ENCODE measurements at places on chromosomes 1 and 21. TPM values are rescaled to one million over a fixed set of nuclear protein-coding genes. Genes with fewer than 3 reads are reported as not detected.

- no peak for DNase-seq
These were observed 1.0 kb upstream of the EFNA1 start for GRCh38 chr1:155126556-155127104.

PODN gene
- polyA plus RNA-seq: 7.8 TPM

GRCh38 chr21:33308586-33309490, 15.9 kb upstream of the IFNAR1 start:
- no peak for DNase-seq

DNA sequence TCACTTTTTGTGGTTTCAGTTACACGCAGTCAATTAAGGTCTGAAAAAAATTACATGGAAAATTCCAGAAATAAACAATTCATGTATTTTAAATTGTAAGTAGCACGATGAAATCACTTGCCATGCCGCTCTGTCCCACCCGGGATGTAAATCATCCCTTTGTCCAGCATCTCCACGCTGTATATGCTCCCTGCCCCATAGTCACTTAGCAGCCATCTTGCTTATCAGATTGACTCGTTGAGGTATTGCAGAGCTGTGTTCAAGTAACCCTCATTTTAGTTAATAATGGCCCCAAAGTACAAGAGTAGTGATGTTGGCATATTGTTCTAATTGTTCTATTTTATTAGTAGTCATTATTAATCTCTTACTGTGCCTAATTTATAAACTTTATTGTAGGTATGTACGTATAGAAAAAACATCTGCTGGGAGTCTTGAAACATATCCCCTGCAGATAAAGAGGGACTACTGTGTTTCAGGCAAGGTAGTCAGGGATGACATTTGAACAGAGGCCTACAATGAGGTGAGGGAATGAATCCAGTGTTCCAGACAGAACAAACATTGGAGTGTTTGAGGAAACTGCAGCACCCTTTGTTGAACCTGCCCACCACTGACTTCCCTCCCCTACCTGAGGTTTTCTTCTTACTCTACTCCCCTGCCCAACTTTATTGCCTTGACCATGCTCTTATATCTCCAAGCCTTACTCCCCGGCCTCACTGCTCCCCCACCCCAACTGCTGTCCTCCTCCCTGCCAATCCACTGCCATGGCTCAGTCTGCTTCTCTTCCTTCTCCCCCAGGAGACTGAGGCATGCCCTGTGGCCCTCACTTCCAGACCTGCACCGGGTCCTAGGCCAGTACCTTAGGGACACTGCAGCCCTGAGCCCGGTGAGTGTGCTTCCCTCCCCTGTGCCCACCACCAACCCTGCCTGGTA, 7.1 kb upstream of the CDC20 start:
- no peak for DNase-seq

HPCAL4 gene
- polyA plus RNA-seq: 2.2 TPM

- no peak for DNase-seq
These were observed 3.3 kb downstream of the SLX9 start for GRCh38 chr21:44943005-44943685.

DNA sequence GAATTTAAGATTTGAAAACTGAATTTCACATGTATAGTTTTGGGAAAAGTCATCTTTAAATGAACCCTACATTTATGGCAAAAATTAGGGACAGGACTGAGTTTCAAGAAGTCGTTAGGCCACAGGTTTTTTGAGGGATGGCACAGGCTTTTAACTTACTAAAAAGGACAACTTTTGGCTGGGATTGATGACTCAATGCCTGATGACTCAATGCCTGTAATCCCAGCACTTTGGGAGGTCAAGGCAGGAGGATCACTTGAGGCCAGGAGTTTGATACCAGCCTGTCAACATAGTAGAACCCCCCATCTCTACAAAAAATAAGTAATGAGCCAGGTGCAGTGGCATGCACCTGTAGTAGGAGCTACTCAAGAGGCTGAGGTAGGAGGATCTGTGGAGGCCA, 15.9 kb downstream of the UCK2 start:
- DNase-seq: no peak

DNA sequence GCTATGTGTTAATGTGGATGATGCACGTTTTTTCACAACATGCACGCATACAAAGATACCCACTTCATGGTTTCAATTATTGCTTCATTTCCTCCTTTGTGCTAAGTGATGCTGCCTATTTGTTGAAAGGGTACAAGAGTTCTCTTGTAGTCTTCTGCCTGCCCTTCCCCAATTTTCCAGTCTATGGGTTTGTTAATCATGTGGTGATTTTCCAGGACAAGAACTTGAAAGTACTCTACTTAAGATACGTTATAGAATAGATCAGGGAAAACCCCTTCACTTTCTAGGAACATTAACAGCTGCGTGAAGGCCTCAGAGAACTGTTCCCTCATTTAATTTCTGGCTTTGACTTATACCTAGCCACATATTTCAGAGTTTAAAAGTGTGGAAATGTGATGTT, 52.1 kb upstream of the SLC44A3 start:
- no peak for DNase-seq

GRCh38 chr1:55378582-55378981, 163.4 kb upstream of the USP24 start:
- no peak for DNase-seq

C4BPB gene
- 0.18 TPM for polyA plus RNA-seq

- no peak for DNase-seq
These were observed 219.4 kb downstream of the LRRC40 start for GRCh38 chr1:69985901-69986439.

DNA sequence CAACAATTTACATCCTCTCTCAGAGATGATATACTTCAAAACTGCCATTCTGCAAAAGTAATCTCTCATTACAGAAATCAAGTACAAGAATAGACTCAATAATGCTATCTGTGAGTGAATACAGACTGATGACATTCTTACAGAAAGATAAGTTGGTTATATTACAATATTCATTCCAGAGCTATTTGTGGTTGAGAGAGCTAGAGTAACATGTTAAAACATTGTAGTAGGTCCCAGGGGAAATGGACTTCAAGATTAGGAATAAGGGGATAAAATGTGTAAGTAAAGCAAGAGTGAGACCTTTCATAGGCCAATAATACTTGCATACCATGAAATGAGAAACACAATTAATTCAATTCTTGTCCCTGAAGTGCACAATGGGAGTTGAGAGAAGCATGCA, 1.5 kb downstream of the F13B start:
- DNase-seq: no peak

DNA sequence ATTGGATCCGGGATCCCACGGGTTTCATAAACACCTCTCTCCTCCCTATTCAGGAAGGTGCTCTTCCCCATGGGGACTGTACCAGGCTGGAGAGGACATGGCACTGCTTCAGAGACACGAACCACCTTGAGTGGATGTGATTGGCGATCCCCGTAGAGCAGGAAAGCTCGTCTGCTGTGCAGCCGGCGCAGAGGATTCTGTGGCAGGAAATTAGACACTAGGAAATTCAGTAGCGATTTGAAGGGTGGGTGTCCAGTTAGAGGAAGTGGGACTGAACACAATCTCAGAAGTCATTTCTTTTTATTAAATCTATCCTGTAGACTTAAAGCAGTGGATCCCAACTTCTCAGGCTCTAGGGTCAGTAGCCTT, 767 bp downstream of the PDIK1L start:
- DNase-seq: no peak

GRCh38 chr21:29104239-29104708, 26.2 kb upstream of the MAP3K7CL start:
- no peak for DNase-seq

IL20 gene
- not detected for polyA plus RNA-seq

GRCh38 chr21:39033878-39034589, 149.2 kb downstream of the PSMG1 start:
- no peak for DNase-seq

DNA sequence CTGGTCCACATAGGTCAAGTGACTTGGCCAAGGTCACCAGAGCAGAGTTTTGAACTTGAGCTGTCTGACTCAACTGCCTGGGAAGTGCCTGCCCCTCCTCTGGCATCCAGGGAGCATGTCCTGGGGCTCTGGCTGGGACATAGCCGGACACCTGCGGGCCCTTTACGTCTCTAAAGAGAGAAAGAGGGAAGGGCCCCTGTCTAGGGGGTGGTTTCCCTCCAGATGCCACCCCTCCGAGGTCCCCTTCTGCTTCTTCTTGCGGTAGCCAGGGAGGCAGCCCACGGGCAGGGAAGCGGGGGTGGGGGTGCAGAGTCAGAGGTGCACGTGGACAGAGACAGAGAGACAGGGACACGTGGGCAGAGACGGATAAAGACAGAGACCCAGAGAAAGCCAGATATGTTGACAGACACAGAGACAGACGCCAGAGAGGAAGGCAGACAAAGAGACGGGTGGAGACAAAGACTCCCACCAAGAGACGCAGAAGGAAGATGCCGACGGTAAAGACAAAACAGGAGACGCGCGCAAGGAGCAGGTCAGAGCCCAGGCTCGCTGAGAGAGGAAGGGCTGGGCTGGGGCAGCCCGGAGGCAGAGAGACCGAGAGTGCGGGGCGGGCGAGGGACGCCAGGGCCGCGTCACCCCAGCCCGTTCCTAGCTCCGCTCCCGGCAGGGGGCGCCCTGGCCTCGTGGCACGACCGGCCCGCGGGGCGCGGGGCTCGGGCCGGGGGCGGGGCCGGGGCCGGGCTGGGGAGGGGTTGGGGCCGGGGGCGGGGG, 458 bp upstream of the ALPL start:
- no peak for DNase-seq

- DNase-seq: no peak
These were observed 19.5 kb downstream of the SLC1A7 start for GRCh38 chr1:53122961-53123413.

GPR52 gene
- polyA plus RNA-seq: not detected

ANKRD34A gene
- 0.95 TPM for polyA plus RNA-seq

DNA sequence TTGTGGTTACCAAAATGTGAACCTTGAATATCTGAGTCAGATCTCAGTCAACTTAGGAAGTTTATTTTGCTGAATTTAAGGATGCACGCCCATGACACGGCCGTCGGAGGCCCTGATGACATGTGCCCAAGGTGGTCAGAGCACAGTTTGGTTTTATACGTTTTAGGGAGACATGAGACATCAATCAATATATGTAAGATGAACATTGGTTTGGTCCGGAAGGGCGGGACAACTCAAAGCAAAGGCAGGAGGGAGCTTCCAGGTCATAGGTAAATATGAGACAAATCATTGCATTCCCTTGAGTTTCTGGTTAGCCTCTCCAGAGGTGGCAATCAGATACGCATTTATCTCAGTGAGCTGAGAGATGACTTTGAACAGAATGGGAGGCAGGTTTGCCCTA, 1.0 kb upstream of the PRMT2 start:
- DNase-seq: no peak

RGSL1 gene
- not detected for polyA plus RNA-seq

AADACL4 gene
- polyA plus RNA-seq: not detected

DNA sequence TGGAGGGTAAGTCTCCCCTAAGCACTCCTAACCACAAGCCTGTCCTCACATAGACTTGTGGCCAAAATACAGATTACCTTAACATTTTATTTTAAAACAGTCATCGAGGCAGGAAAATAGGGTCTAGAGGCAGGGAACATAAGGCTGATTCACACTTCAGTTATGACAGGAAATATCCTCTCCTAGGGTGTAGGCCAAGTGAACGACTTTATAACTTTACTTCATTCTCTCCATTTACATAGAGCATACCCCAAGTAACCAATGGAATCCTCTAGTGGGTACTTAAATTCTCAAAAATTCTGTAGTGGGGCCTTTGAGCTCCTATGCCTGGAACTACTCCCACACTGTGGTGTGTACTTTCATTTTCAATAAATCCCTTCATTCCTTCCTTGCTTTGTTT, 113.0 kb downstream of the WDR3 start:
- DNase-seq: no peak

GABPA gene
- polyA plus RNA-seq: 29.5 TPM

GRCh38 chr1:63108206-63108605, 214.2 kb upstream of the FOXD3 start:
- DNase-seq: no peak

GRCh38 chr1:184191181-184191621, 139.7 kb downstream of the TSEN15 start:
- peak; percentile 92 for DNase-seq

DNA sequence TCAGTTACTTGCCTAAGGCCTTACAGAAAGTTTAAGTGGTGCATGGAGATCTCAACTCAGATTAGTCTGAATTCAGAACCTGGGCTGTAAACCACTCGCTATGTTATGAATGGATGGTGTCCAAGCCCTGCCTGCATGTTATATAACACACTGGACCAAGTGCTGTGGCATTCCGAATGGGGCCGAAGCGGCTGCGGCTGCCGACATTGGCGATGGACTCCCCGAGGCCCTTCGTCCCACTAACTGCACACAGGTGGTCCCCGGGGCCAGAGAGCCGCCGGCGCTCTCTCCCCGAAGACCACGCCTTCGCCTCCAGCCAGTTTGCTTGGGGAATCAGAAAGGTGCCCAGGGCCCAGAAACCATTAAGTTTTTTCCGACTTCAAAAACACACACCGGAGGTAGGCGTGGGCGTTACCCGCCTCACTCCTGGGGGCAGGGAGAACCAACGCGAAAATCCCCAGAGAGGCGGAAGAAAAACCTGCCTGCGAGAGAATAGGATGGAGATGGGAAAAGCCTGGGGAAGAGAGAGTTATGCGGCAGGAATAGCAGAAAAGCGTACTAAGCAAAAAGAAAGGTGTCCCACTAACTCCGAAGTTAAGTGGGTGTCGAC, 579 bp upstream of the TENT5C start:
- DNase-seq: no peak

DNA sequence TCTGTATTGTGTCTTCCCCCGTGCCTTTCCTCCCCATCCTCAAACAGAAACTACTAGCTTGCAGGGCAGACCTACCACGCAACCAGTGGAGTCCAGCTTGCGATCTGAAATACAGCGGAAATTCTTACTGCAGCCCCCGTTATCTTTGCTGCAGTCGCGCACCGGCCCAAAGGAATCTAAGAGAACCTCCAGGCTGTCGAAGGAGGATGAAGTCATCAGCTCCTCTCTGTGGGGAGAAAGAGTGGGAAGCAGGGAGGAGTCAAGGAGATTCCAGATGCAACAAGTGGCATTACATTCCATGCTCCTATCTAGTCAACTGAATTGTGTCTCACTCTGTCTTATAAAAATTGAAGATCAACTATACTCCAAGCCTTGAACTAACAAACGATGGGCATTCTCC, 206.9 kb downstream of the ASTN1 start:
- no peak for DNase-seq

CD1B gene
- polyA plus RNA-seq: not detected

KCNE2 gene
- 0.47 TPM for polyA plus RNA-seq

DNA sequence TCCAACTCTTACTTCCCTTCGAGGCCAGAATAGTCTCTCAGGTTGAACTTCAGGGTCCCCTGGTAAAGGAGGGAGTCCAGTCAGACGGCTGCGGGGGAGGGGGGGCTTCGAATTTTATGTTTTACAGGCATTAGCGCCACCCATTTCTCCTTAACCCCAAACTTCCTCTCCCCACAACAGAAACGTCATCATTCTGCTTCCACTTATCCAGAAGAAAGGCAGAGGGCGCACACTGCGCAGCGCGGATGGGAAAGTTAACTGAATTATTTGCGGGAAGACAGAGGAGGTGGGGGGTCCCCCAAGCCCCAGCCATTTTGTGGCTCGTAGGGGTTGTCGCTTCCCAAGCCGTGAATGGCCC, 529 bp upstream of the PRMT2 start:
- peak; percentile 90 for DNase-seq

DNA sequence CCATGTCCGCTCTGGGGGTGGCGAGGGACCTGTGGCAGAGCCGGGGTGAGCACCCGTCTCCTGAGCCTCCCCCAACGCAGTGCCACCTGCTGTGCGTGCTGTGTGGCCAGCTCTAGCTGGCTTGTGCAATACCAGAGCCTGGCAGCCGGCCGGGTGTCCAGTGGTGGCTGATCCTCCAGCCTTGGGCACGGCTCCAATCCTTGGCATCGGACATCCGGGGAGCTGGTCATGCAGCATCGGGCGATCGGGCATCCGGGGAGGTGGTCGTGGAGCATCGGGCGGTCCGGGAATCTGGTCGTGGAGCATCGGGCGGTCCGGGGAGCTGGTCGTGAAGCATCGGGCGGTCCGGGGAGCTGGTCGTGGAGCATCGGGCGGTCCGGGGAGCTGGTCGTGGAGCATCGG, 8.1 kb downstream of the SLX9 start:
- no peak for DNase-seq

Measured in forelimb muscle (tissue), 1 donor.